Suppressor macrophage (primary cell): ENCODE measurements at places on chromosomes 11 and 22.

DNA sequence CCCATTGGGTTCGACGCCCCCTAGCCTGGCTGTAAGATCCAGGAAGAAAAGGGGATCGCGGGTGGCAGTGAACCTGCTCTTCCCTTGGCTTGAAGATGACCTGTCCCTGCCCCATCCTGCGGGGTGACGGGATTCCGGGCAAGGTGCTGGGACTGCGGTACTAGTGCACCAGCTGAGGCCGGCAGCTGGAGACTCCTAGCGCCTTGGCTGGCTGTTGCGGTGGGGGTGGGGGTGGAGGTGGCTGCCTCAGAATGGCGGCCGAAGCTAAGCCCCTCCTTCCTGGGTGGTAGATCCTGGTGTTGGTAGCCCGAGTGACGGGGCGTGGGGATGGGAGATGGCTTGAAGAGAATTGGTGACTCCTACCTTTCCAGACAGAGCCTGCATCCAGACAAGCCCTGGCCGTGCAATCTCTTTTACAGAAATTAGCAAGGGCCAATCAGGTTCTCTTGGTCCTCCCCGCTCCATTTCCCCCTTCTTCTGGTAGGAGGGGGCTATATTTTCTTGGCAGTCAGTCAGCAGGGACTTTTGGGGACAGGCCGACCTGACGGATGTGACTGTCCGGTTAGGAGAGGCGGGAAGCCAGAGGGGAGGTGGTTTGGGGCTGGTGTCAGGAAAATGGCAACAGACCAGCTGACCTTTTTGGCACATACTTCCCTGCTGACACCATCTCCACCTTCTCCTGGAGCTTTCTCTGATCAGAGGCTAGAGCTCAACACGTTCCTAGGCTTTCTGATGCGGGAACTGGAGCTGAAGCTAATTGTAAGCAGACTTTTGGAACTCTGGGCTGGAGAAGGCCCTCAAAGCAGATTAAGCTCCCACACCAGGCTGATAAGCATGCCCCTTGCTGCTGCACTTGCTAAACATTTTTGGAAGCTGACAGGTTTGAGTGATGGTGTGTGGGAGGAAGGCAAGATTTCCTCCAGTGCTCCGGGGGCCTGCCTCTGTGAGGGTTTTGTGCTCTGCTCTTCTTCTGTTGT, 2.0 kb downstream of the NAV2 start:
- peak; percentile 33 for DNase-seq

GRCh38 chr11:108734956-108735559, 70.2 kb downstream of the DDX10 start:
- DNase-seq = no peak

DNA sequence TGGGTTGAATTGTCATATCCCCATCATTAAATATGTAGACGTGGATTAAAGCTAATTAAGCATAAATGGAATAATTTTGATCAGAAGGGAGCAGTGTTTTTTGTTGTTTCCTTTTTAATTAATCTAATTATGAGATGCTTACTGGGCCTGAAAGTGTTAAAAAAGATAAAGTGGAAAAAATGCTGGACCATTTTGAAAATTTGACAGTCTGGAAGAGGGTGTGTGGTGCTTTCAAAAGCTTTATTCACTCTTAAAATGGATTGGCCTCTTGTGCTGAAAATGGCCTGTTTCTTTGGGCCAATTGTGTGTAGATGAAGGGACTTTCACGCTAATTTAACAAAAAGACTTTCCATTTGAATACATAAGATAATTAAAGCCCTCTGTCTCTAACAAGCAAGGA, 1.8 kb downstream of the TNRC6B start:
- DNase-seq = no peak

DNA sequence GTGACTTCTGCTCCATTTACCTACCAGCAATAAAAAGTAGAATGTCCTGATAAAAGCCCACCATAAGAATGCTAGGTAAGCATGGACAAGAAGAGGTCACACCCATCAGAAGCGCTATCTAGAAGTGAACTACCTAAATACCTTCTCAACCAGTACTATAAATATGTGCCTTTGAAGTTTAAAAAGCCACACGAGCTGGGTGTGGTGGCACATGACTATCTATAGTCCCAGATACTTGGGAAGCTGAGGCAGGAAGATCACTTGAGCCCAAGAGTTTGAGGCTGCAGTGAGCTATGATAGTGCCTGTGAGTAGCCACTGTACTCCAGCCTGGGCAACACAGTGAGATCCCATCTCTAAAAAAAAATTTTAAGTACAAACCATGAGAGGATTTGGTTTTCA, 66.7 kb downstream of the PACSIN2 start:
- no peak for DNase-seq

- DNase-seq = no peak
Observed at GRCh38 chr11:55726715-55727324, 46.4 kb upstream of the OR5D13 start.

DNA sequence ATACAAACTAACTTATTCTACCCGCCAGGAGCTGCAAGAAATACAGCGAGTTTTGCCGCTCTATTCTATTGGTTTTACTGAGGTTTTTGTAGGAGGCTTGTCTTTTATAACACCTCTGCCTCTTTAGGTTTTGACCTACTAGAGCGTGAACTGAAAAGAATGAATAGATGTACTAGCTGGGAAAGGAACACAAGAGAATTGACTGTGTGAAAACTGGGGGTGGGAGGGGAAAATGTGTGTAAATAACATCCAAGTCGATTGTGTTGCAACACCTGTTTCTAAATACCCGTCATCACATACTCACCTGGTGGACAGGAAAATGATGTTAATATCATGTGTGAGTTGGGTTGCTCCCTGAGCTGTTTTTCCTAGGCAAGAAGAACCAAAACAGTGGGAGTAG, 12.9 kb upstream of the JHY start:
- DNase-seq = no peak

DNA sequence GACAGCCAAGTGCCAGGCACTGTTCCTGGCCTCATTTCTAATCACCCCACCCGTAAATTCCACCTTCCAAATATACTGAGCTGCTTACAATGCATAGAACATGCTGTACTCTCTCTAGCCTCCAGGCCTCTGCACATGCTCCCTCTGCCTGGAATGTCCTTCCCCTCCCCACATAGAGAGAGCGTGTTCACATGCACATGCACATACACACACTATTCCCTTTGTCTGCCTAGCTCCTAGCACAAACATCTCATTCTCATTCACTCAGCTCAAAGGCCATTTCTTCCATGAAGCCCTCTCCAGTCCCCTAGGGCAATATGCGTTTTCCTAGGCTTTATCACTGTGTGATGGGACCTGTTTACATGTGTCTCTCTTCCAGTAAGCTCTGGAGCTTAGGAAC, 144.6 kb downstream of the WT1 start:
- DNase-seq = no peak

- DNase-seq = no peak
Observed at GRCh38 chr11:64223001-64223651, 2.9 kb downstream of the TRPT1 start.

GRCh38 chr11:20397281-20397680, 9.8 kb downstream of the PRMT3 start:
- DNase-seq = peak; percentile 55
